ENCODE measurements at places on chromosomes 16 and 17.

- DNase-seq, result peak; percentile 92
Observed at GRCh38 chr17:7014261-7014994, 2.0 kb downstream of the RNASEK start.

DNA sequence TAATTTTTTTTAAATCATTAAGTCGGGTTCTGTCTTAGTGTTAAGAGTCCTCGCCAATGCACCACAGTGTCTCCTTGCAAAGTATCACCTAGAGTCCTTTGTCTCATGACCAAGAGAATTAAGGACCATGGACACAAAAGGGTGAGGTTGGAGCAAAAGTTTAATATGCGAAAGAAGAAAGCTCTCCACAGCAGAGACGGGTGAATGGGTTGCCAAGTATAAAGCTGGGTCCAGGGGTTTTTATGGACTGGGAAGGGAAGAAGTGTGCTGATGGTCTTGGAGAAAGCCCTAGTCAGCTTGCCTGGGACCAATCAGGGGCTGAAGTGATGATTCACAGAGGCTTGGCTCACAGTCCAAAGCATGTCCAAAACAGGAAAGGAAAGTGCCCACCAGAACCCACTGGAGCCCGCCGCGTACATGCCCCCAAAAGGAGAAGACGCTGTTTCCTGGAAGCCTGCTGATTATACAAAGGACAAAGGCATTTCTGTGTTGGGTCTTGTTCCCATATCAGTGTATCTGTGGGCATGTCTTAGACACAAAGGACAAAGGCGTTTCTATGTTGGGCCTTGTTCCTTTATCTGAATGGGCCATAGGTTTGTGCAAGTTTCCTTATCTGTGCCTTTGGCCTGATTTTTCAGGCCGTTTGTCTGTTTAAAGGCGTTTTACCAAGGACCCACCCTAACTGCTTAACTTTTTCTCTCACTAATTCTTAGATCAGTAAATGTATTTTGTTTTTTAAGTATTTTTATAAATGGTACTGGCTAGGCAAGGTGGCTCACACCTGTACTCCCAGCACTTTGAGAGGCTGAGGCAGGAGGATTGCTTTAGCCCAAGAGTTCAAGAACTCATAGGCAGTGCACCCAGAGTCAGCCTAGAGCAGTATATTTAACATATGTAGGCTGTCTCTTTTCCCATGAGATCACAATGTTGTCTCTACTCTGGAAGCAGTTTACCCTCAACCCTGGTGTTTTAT is 28.7 kb upstream of the ATF7IP2 start:
- DNase-seq, result no peak

- DNase-seq, result no peak
Observed at GRCh38 chr16:87098361-87098760, 218.8 kb downstream of the C16orf95 start.

GRCh38 chr17:45581860-45582259 is 91.3 kb upstream of the PLEKHM1 start:
- no peak for DNase-seq

GRCh38 chr16:17062676-17063075 is 408.1 kb downstream of the XYLT1 start:
- no peak for DNase-seq

DNA sequence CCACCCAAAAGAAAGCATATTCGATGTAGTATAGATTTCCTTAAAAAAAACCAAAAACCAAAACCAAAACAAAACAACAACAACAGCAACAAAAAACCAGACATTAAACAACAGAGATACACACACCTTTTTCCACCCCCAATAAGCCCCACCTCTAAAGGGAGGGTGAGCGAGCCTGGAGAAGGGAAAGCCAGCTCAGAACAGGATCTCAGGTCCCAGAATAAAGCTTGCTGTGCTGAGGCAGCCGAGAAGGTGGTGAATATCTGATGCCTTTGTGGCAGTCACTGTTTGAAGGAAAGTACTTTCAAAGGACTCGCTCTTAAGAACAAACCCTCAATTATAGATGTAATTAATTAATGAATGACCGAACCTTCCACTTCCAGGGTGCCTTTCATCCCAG is 470 bp downstream of the KRT23 start:
- DNase-seq, result no peak

DNA sequence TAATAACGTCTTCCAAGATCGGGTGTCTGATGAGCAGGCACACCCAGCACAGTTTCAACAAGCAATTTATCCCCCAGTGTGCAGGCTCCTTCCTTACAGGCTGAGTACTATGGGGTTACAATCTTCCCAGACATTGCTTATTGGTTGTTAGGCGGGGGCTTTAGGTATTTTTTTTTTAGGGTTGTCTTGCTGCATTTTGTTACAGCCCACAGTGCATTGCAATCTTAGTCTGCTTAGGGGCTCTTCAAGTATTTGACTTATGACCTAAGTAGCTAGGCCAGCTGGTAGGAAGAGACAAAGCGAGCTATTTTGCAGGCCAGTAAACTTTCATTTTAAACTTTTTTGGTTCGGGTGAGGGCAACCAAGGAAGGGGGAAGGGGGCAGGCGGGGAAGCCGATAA is 5.8 kb downstream of the PLD6 start:
- no peak for DNase-seq

DNA sequence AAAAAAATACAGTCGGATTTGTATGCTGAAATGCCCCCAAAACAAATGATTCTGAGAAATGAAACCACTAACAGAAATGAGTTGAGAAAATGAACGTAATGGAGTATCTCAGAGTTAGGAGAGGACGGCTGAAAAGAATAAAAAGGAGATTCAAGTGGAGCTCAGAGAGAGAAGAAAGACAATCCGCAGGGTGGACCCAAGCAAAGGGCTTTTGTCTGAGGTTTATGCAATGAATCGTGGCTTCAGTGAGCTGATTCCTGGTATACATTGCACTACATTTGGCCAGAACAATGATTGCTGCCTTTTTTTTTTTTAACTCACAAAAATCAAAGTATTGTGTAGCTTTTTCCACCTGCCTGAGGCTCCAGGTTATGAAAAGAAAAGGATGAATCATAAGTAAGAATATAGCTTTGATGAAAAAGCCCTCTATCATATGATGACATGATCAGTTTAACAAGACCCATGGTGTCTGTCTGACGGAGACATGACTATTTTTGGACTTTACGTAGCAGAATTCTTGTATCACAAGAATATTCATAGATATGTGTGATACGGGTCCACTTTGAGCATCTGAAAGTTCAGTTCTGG is 4.4 kb upstream of the MED9 start:
- no peak for DNase-seq

DNA sequence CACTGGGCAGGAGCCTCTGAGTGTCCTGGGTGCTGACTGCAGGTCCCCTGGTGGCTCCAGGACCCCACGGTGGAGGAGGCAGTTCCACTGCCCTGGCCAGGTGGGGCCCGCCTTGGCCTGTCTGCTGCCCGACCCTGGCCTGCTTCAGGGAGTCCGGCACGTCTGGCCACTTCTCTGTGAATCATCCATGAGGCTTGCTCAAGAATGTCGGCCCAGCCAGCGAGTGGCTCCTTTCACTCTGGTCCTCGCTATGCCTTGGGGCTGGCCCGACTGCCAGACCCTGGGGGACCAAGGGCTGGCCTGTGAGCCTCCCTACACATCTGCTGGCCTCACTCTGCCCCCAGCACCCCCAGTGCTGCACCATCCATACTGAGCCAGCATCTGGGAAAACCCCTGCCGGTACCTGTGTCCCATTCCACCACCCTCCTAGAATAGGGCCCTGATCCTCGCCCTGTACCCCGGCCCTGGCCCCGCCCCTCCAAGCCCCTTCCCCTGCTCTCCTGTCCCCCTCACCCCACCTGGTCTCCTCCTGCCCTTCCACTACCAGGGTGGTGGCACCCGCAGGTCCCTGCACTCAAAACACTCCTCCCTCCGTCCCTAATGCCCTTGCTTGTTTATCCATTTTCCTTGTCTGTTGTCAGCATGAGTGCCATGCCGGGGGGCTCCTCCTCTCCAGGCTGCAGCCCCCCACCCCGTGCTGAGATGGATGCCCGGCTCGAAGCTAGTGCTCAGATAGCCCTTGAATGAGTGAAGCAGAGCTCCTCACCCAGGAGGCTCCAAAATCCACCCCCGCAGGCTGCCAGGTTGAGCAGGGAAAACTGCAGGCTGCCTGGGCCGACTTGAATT is 35.5 kb downstream of the ADCY7 start:
- DNase-seq, result no peak

DNA sequence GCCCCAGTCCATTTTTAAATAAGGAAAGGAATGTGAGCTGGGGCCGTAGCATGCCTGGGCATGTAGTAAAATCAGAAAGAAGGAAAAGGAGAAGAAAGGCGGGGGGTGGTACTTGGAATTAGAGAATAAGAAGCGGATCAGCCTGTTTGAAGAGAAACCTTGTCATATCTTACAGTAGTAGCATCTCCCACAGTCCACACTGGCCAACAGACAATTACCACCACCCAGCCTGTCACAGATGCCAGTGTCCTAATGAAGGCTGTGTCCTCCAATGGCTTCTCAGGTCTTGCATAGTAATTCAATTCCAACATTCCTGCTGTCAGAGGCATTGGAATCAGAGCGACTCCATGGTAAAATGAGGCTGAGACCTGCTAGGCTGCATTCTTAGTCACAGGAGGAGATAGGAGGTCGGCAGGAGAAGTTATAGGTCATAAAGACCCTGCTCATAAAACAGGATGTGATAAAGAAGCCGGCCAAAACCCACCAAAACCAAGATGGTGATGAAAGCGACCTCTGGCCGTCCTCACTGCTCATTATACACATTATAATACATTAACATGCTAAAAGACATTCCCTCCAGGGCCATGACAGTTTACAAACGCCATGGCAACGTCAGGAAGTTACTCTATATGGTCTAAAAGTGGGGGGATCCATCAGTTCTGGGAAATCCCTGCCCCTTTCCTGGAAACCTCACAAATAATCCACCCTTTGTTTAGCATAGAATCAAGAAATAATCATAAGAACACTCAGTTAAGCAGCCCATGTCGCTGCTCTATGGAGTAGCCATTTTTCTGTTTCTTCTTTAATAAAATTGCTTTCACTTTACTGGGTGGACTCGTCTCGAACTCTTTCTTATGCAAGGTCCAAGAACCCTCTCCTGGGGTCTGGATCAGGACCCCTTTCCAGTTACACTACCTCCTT is 9.6 kb upstream of the AKAP10 start:
- DNase-seq, result no peak

GRCh38 chr17:55436224-55437158 is 14.9 kb upstream of the MMD start:
- DNase-seq, result no peak

- no peak for DNase-seq
Observed at GRCh38 chr16:12159028-12159427, 182.5 kb downstream of the SNX29 start.

- peak; percentile 68 for DNase-seq
Observed at GRCh38 chr17:13601776-13602551, at the start of gene HS3ST3A1. HS3ST3A1 (minus strand) TSS chr17:13601929; CDS start chr17:13601129, 800 bp downstream.

DNA sequence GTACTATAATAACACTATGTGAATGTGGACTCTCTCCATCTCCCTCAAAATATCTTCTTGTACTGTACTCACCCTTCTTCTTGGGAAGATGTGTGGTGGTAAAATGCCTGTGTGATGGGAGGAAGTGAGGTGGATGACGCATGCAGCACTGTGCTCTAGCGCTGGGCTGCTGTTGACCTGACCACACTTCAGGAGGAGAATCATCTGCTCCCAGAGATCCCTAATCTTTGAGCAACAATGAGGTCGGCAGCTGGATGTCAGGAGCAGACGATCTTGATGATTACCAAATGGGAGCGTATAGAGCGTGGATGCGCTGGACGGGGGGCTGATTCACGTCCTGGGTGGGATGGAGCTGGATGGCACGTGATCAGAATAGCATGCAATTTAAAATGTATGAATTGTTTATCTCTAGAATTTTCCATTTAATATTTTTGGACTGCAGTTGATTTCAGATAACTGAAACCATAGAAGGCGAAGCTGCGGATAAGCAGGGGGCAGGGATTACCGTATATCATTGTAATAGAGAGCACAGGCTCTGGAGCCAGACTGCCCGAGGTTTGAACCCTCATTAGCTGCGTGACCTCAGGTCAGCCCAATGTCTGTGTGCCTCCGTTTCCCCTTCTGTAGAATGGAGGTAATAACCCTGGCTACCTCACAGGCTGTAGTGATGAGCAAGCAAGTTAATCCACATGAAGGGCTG is 23.7 kb upstream of the CYLD start:
- no peak for DNase-seq

All from fibroblast of skin of left biceps (primary cell).